ENCODE measurements at places on chromosomes 1 and 21.

DNA sequence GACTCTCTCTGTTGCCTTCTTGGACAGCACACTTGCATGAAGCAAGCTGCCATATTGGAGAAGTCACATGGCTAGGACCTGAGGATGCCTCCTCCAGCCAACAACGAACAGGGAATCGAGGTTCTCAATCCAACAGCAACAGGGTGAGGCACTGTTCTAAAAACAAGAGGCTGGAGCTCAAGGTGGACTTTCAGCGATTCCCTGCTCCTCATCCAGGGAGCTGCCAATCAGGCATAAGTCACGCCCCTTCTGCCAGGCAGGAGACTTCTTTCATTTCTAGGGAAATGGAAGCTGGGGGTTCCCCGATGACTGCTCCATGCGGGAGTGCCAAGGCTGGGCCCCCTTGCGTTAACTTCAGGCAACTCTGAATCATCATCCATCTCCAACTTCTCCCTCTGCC lies 22.7 kb upstream of the IFNAR1 start:
- DNase-seq = no peak

DNA sequence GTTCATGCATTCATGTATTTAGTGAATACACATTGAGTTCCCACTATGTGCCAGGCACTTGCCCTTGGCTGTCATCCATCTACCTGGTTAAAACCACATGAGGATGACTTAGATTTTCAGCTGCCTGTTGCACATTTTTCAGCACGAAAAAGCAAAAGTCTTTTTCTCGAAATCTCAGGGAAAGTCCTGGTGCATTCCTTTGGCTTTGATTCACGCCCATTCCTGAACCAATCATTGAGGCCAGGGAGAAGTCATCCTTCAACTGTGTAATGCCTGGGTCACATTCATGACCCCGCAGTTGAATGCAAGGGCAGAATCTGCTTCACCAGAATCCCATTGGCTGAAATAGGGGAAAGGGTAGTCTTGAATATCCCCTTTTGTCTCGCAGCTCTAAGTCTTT lies 84.4 kb downstream of the RNF220 start:
- no peak for DNase-seq

DNA sequence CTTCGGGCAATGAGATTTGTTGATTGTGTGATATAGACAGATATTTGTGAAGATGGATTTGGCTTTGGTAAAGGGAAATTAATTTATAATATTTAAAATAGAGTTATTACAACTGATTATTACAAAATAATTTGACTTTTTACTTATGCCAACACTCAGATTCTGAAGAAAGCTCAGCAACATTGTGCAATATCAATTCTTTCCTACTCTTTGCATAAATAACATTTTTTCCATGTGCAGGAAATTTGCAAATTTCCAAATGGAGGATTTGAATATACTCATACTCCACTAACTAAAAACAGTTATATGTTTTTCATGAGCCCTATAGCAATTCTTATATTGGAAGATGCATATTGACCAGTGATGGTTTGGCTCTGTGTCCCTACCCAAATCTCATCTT lies 676.4 kb upstream of the ADAMTS5 start:
- no peak for DNase-seq

DNA sequence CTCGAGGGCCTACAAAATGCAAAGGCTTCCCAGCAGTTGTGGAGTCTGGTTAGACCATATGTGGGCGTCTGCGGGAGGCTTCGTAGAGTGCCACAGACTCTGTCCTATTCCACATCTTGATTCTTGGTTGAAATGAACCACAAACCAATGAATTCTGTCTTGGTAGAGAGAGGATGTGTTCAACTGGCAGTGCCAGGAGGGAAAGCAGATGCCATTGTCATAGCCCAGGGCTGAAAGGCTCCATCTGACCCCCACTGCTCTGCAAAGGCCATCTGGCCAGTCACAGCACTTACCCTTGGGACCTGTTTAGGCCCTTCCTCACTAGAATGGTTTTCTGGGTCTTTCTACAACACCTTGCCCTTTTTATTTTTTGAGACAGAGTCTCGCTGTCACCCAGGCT lies 22.1 kb downstream of the ACOT11 start:
- no peak for DNase-seq

Measured in liver (tissue), 10 donors.